ENCODE measurements at places on chromosomes 1 and 21.

DNA sequence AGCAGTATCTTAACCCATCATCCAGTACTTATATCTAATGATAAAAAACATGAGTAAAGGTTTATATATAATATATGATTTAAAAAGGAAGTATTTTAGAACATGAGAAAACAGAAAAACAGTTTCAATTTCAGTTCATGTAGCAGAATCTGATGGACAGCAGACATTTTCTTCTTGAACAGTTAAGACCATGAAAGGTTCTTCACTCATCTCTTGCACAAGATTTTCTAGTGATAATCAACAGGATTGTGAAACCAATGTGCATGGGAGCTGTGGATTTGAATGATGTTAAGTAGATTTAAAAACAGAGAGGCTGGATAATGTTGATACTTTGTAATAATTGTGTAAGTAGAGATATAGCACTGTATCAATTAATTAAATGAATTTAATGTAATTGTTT lies 1297.6 kb downstream of the BRINP3 start:
- no peak for DNase-seq

DNA sequence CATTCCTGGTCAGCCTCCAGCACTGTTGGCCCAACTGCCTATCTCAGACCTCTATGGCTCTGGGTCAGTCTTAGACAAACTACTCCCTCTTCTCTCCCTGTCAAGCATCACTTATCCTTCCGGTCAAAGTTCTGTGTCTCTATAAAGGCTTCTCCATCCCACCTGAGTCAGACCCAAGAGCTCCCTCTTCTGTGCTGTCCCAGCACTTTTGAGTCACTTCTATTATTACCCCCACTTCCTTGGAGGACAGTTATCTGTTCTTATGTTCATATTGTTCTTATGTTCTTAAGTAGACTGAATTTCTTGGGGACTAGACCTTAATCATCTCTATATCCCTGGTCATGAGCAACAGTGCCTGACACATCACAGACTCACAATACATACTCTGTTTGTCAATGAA lies 29.2 kb upstream of the IL10 start:
- no peak for DNase-seq

DNA sequence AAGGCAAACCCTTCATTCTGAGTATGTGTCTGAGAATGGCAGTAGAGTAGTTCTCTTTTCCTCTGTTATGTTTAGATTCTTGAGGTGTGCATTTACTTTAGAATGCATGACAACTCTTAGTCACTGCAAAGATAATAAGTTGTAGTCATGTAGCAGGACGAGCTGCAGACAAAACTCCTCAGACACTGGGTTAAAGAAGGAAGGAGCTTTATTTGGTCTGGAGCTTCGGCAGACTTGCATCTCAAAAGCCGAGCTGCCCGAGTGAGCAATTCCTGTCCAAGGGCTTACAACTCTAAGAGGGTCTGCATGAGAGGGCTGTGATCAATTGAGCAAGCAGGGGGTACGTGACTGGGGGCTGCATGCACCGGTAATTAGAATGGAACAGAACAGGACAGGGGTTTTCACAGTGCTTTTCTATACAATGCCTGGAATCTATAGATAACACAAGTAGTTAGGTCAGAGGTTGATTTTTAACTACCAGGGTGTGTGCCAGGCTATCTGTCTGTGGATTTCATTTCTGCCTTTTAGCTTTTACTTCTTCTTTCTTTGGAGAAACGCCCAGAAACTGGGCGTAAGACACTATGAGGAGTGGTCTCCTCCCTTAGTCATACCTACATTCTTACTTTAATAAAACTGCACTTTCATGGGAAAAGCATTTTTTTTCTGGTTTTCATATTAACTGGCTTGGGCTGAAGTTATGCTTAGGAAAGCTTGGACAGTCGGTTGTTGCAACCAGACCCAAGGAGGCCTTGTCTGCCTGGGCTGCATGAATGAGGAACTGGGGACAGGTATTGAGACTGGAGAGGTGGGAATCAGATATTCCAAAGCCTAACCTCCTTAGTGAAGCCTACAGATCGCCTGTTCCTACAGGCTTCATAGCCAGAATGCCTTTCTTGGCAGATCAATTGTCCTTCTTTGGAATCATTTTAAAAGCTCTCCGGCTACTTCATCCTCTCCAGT lies 115.1 kb downstream of the RHOU start:
- DNase-seq = no peak

DNA sequence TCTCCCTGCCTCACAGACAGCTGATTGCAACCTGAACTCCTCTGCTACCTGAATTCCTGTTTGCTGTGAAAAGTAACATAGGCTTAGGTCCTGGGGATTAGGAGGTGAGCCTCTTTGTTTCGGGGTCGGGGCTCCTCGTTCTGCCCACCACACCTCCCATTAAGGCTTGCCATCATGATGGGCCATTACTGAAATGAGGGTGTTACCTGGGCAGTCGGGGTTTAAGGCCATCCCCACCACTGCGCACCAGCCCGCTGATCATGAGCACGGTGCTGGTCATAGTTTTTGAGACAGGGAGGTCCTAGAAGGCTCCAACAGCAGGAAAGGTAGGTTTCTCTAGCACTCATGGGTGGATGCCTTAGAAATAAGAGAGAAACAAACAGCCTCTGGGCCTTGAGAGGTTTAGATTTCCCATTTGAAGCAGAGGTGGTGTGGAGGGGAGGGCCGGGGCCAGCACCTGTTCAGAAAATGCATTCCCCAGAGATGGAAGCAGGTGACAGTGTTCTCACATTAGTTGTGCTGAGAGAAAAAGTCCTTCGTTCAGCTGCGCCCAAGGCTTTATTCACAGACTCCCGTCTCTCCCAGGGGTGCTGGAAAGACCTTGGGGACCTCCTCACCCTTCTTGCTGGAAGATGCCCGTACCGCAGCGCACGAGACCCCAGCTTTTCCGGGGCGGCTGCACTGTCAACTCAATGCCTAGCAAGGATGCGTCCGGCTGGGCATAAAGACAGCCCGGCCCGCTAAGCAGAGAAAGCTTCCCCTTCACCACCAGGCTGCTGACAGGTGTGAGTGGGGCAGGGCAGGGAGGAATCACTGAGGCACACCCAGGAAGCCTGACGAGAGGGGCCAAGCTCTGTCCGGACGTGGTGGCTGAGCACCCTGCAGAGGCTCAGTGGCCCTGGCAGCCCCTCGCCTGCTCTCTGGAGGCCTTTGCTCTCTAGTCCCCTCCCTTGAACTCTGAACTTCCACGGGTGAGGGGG lies 125.5 kb downstream of the PGBD5 start:
- no peak for DNase-seq

GRCh38 chr1:39080269-39080826 lies 54.2 kb downstream of the NDUFS5 start:
- no peak for DNase-seq

- DNase-seq = no peak
Observed at GRCh38 chr1:32933742-32934322, 30.8 kb downstream of the RNF19B start.

GRCh38 chr1:37901191-37901892 lies 42.0 kb upstream of the MTF1 start:
- no peak for DNase-seq

GRCh38 chr1:91809317-91809716 lies 76.6 kb downstream of the TGFBR3 start:
- no peak for DNase-seq

DNA sequence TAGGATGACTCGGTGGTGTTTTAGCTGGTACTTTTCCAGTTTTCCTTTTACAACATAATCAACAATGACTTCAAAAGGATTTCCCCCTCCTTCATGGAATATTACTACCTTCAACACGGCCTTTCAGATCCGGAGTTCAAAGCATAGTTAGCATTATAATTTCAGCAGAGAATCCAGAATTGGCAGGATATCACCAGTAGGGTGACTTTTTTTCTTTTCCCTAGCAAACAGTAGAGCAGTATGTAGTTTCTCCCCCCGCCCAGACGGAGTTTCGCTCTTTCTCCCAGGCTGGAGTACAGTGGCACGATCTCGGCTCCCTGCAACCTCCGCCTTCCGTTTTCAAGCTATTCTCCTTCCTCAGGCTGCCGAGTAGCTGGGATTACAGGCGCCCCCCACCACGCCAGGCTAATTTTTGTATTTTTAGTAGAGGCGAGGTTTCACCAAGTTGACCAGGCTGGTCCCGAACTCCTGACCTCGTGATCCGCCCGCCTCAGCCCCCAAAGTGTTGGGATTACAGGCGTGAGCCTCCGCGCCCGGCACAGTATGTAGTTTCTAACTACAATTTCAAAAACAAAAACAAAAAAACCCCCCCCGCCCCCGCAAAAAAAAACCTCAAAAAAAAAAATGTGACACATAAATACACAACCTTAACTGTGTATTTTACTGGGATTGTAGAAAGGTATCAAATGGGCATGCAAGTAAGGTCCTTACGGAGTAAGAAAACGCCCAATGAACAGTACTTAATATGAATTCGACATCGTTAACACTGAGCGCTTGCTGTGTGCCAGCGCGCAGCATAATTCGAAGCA lies 1.5 kb upstream of the COX20 start:
- DNase-seq = peak; percentile 85

DNA sequence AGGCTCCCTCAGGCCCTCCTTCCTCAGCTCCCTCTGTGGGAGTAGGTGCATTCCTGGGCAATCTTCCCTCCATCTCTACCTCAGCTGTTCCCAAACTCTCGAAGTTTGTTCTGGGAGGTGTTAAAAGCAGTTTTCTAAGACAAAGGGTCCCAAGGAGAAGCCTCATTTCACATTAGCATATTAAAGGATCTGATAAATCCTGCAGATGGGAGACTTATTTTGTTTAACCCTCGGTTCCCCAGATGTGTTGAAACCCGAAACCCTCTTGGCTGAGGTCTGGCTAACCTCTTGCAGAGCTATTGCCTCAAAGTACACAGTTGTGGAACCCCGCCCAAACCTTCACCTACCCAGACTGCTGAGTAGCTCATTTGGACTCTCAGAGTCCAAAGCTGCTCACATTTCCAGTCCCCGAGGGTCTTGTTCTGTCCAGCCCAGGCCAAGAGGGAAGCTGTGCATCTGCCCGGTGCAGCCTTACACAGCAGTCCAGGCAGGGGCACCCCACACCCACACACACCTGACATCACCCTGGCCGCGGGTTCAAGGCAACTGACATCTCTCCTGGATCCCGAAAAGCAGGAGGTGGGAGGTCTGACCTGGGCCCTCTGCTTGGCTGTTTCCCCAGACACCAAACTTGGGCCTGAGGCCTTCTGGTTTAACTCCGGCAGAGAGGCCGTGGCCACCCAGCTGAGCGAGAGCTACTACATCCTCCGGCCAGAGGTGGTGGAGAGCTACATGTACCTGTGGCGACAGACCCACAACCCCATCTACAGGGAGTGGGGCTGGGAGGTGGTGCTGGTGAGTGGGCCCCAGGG lies 19.5 kb upstream of the SELENON start:
- DNase-seq = no peak

DNA sequence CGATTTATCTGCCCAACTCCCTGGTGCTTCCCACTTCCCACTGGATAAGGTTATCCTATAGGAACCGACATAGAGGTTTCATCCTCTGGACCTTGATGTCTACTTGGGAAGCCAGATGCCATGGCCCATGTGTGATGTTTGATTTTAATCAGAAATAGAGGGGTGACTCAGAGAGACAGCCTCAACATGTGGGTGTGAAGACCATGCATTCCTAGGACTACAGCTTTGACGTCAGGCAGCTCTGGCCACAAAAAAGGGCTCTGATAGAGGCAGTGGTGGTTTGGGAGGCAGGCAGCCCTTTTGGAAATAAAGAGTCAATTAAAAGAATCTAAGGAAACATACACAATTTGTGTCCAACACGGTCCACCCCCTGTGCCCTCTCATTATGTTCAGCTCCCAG lies 5.2 kb upstream of the SH2D2A start:
- DNase-seq = no peak

DNA sequence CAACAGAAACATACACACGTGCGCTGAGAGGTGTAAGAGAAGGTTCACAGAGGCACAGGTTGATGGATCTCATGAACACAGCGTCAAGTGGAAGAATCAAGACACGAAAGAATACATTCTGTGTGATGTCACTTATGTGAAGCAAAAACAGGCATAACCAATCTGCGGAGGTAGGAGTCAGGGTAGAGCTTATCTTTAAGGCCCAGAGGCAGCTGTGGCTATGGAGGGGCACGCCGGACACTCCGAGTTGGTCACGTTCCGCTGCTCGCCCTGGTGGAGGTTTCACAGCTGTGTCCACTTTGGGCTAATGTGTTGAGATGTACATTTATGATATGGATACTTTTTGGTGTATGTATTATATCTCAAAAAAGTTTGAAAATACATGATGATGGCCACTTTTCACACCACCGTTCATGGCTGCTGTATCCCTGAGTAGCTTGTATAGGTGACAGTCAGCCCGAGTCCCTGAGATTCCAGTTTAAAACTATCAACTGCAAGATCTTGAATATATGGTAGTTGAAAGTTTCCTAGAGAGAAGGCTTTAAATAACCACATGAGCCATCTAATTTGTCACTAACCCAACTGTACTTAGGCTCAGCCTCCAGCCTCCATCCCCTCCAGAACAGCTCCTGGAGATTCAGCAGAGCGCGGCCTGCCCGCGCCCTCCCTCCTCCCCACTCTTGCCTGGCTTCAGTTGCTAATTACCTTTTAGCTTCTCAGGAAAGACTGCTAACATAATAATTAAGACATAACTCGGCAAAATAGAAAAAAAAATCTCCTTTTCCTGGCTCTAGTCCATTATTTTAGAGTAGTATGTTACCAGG lies 6.7 kb upstream of the ADARB1 start:
- no peak for DNase-seq

DNA sequence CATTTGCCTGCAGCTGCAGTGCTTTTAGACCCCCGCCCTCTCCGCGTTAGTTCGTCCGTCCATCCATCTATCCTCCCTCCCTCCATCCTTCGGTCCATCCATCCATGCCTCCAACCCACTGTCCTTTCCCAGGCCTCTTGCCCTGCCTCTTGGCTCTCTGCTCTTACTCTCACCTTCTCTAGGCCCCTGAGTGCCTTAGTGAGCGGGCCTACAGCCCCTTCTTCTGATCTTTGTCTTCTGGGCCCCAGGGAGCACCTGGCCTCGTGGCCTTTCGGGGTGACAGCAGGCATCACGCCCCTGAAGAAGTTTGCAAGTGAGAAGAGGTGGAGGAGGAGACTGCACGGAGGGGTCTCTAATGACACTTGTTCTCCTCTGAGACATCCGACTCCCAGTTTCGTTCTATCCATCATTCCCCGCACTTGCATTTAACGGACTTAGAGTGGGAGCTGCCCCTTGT lies 842 bp downstream of the ATXN7L2 start:
- DNase-seq = no peak

- peak; percentile 44 for DNase-seq
Observed at GRCh38 chr1:61052395-61053225, 29.8 kb upstream of the NFIA start.

DNA sequence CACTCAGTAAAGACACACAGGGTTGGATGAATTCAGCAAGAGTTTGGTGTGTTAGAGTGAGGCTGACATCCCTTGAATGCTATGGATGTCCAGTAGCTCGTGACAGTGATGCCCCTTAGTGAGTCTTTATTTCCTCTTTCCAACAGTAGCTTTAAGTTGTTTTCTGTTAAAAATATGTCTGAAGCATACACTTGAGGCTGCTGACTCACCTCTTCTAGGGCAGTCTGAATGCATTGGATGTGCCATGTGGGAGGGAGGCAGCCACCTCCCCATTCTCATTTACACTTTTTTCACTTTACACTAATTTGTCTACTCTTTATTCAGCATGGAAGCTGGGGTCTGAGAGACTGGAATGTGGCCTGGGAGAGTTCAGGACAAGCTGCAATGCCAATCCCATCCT lies 17.6 kb downstream of the NOS1AP start:
- no peak for DNase-seq

All from retina (tissue), 1 donor.